KG1 (cell line): ENCODE measurements at places on chromosomes 1 and 21.

GRCh38 chr21:41847066-41847804 is 31.9 kb downstream of the PRDM15 start:
- DNase-seq, result no peak

- DNase-seq, result no peak
Measured at GRCh38 chr1:13807209-13807608, 107.2 kb downstream of the PRDM2 start.

- DNase-seq, result no peak
Measured at GRCh38 chr1:30888391-30888790, 20.2 kb downstream of the SDC3 start.

GRCh38 chr1:230618537-230618936 is 23.7 kb upstream of the COG2 start:
- DNase-seq, result no peak

- no peak for DNase-seq
Measured at GRCh38 chr1:247530785-247531184, 5.5 kb downstream of the OR2C3 start.

DNA sequence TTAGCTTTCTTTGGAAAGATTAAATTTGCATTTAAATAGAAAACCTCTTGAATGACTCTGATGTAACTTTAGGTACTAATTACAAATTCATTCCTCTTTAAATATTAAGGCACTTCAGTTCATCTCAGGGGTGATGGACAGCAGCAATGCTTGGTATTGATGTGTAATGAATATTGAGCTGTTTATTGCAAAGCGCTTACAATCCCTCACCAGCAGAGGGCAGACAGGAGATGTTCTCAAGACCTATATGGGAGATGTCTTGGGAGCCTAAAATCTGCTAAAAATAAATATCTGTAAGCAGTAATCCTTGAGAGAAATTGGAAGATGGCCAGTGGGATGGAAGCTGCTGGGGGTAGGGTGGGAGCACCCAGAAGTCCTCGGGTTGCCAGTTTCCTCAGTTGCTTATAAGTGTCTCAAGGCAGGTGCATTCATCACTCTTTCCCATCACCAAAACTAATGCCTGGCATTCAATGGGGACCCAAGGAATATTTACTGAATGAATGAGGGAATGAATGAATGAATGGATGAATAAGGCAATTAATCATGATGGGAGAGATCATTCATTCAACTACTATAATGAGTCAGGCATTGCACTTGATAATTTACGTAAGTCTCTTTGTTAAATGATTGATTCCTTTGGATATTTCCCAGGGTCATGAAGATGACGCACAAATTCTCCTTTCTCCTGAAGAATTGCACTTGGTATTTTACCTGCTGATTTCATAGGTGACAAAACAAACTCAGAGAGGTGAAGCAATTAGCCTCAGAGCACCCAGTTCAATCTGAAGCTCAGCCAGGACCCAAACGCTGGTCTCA is 2.3 kb downstream of the KLHDC8A start:
- peak; percentile 28 for DNase-seq

DNA sequence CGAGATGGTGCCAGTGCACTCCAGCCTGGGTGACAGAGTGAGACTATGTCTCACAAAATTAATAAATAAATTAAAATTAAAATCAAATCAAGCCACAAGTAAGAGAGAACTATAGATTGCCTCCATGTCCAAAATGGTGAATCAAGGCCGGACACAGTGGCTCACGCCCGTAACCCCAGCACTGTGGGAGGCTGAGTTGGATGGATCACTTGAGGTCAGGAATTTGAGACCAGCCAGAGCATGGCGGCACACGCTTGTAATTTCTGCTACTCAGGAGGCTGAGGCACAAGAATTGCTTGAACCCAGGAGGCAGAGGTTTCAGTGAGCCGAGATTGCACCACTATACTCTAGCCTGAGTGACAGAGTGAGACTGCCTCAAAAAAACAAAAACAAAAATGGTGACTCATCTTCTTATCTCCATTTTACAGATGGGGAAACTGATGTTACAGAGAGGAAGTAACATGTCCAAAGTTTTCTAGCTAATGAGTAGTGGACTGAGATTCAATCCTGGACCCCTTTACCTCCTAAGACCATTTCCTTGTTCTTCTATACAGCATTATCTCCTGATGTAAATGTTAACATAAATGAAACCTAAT is 99.0 kb upstream of the HNRNPU start:
- DNase-seq, result no peak
